Activated naive CD8-positive, alpha-beta T cell treated with anti-CD3 and anti-CD28 coated beads for 36 hours (primary cell): ENCODE measurements at places on chromosomes 4 and X. TPM values are rescaled to one million over a fixed set of nuclear protein-coding genes. Genes with fewer than 3 reads are reported as not detected.
A peak's percentile ranks its signal among the peaks of the same experiment; 100 is the strongest.

Gene TMSB15C
- 2.2 TPM for total RNA-seq

DNA sequence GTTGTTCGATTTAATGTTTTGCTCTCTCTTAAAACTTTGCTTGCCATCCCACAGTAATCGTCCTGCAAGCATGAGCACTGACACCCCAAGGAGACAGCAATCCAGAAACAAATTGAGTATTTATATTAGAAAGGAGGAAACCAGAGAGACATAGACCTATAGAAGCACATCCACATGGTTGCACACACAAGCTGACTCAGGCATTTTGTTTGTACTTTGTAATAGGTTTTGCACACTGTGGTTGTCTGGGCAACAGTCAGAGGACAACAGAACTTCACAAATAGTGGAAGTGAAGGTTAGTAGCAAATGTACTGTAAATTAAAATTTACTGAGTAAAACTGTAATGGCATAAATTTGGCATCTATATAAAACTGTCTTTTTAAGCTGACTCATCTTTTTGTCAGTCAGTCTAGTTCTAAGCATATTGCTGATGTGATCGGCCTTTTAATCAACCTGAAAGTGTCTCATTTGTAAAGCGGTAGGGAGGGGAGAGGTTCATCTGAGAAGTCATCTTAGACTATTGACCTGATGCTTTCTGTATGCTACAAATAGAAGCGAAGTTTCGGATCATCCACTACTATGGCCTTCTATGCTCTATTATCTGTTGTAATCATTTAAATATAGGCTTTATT is 1624.7 kb downstream of the ARAP2 start:
- no peak for DNase-seq

Gene TMPRSS11B
- not detected for total RNA-seq

DNA sequence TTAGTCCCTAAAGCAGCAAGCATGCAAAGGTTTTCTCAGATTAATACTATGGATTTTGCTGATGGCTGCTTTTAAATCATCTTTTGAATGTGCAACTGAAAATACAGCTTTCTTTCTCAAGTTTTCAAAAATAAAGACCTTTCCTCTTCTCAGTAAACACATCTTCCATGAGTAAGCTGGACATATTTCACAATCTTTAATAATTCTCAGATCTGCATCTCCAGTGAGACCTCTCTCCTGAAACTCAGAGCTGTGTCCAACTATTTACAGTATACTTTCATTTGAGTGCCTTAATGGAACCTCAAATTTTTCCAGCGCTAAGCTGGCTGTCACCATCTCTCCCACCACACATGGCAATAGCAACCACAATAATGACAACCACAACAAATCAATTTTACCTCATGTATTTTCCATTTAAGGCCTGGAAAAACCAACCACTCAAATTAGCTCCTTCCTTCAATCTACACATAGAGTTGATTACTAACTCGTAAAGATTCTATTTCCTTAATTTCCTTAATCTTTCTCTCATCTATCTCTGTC is 192.4 kb upstream of the RPL34 start:
- no peak for DNase-seq

Gene TNIP2
- 50.0 TPM for total RNA-seq

- no peak for DNase-seq
Measured at GRCh38 chrX:130224810-130225209, 43.9 kb downstream of the ZNF280C start.

Gene GAGE12F
- total RNA-seq = not detected

DNA sequence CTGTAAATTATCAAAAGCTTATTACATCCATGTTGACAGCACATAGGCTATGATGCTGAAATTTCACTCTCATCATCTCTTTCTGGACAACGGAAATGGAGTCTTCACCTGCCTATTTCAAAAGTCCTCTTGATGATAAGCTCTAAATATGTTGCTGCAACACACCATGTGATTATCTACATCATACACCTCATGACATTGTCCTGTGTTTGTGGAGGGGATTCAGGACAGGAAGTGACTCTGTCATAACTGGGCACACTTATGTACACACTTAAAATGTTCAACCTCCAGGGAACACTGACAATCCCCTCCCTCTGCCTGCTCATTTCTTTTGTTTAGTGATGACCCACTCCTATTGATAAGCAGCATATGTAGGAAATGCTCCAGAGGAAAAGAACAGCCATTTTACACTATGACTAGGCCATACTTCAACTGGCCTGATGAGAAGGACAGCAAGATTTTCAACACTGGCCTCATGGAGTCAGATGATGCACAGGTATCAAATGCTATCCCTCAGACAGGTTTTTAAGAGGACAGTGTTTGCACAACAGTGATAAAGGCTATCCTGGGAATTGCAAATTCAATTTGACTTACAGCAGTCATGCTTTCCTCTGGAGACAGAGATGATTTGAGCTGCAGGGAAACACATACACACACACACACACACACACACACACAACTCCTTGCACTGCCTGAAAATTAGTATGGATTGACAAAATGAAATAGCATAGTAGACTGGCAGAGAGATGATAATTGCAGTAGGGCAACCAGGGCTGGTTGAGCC is 163.3 kb upstream of the RASGEF1B start:
- no peak for DNase-seq

DNA sequence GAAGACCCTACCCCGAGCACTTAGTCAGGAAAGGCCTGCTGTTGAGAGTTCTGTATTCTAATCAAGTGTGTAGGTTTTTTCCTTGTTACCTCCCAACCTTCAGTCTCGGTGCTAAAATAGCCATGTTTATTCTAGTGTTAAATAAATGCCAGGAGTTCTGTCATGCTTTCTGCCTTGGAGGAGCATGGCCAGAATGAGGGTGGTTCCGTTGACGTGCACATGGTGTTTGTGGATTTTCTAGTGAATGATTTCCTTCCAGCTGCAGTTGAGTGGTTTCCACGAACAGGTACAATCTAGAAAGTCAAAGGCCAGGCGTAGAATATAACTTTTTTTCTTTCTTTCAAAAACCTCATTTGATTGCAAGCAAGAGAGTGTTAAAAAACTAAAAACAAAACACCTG is 21.0 kb downstream of the TRMT44 start:
- no peak for DNase-seq

Gene EDA
- 1.3 TPM for total RNA-seq

- peak; percentile 43 for DNase-seq
Measured at GRCh38 chr4:120922381-120923206, at the start of gene PRDM5. Gene PRDM5 (minus strand): TSS chr4:120922726. CDS start chr4:120922608, 118 bp downstream.

DNA sequence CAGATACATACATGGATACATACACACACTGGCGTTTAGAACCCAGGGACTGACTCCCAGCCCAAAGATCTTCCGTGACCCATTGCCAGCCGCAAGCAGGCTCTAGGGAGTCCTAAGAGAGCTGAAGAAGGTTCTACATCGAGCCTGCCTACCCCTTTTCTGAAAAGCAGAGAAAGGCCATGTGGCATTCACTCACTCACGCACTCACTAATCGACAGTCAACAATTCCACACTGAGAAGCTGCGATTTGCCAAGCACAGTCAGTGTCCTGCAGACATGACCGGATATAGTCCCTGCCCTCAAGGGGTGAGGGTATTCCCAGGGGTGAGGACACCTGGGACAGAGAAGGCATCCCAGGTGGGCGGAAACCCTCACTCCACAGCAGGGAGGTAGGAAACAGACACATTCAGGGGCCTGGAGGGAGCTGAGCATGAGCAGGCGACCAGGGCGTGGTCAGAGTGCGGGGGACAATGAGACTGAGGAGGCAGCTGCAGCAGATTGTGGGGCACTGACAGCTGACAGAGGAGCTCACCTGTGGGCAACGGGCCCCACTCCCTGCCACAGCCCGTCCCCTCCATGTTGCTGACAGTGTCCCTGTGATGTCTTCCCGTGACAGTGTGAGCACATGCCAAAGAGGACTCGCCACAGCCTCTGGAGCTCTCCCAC is 13.2 kb upstream of the MAN2B2 start:
- no peak for DNase-seq

DNA sequence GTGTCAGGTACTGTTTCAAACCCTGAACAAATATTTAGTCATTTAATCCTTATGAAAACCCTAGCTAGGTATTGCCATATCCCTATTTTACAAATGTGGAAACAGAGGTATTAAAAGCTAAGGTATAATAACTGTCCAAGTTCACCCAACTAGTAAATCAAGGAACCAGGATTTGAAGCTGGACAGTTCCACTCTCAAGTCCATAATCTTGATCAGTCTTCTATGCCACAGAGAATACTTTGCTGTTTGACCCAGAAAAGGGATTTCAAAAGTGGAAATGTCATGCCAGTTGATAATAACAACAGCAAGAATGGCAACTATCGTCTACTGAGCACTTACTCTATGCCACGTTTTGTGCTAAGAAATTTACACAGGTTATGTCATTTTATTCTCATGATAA is 90.4 kb upstream of the KIT start:
- no peak for DNase-seq

DNA sequence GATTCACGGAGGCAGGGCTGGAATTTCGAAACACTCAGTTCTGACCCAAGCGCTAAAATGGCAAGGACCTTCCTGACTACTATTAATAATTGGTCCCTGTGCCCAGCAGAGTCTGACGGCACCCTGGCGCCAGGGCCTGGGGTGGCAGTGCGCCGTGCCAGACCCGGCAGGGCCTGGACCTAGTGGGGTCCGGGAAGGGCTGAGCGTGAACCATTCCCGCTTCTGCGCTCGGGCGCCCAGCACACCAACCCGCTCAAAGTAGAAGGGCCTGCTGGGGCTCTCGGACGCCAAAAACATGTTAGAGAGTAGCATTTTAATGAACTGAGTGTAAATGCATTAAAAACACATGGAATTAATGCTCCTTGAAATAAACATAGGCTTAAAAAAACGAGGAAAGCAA is 346.7 kb upstream of the SFRP2 start:
- no peak for DNase-seq

Gene CPLX1
- not detected for total RNA-seq

DNA sequence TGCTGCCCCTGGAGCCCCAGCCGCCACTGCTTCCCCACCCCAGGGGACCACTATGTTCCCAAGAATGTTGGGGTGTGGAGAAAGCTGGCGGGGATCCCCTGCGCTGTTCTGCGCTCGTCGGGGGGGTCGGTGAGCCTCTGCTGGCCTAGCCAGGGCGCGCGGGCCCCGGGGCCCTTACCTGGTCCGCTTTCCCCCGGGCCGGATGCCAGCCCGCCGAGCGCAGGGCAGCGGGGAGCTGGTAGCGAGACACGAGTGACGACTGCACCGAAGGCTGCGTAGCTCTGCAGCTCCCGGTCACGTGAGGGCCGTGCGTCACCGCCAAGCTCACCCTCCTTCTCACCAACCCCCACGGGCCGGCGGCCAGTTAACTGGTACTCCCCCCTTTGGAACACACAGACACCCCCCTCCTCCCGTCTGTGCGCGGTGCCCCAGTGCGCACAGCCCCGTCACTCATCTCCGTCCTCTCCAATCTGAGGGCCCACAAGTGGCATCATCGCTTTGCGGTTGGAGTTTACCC is at the start of gene BEX1:
BEX1 (minus strand) TSS at position 254 of the 517 bp plus-strand sequence. CDS start 897 bp downstream, outside the sequence.
- peak; percentile 14 for DNase-seq

Gene HPSE
- total RNA-seq = 7.8 TPM
